ENCODE measurements at places on chromosomes 13 and 19.
A peak's percentile ranks its signal among the peaks of the same experiment; 100 is the strongest.

- DNase-seq: no peak
Measured at GRCh38 chr13:114120591-114121011, 11.8 kb downstream of the RASA3 start.

DNA sequence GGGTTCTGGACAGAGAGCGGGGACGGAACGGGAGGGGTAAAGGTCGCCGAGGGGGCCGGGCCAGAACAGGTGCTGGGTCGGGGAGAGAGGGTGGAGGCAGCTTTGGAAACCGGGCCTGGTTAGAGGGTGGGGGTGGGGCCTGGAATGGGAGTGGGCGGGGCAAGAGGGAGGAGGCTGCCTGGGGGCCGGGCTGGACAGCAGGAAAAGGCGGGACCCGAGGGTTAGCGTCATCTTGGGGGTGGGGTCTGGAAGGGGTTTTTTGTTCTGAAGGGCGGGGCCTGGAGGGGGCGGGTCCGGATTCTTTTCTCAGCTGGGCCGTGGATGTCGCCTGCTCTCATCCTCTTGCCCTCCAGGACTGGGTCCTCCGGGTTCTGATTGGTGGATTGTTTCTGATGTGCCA is 4.3 kb upstream of the ZNF813 start:
- DNase-seq: peak; percentile 49

DNA sequence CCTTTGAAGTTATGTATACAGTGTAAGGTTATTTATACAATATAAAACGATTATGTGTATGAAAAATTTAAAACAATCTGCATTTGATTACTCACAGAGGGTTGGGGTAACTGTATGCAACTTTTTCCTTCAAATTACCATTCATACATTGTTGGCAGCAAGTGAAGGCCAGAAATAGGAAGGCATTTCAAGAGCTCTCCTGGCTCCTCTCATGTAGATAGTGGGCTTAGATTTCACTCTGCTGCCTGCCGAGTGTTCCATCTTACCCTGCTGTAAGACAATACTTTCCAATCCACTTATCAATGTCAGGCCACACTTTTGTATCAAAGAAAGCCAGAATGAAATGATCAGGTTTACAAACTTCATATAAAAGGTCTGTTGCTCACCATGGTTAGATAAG is 245.2 kb downstream of the DNAJC15 start:
- DNase-seq: no peak

DNA sequence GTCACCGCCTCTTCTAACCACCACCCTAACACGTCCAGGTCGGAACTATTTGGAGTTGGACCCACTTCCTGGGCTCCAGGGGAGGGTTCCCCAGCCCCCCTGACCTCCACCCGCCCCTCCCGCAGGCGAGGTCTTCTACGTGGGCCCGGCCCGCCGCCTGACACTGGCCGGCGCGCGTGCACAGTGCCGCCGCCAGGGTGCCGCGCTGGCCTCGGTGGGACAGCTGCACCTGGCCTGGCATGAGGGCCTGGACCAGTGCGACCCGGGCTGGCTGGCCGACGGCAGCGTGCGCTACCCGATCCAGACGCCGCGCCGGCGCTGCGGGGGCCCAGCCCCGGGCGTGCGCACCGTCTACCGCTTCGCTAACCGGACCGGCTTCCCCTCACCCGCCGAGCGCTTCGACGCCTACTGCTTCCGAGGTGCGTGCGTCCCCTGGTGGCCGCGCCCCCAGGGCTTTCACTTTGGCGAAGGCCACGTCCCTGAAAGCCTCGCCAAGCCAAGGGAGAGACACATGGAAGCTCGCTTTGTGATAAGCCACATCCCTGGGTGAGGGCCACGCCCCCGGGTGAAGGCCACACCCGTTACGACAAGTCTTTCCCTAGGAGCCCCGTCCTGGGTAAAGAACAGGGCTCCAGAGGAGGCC is 13.2 kb downstream of the NCAN start:
- DNase-seq: no peak

GRCh38 chr13:111239764-111240670 is 80.4 kb upstream of the TEX29 start:
- DNase-seq: no peak

GRCh38 chr19:19860756-19861390 is 4.8 kb upstream of the ZNF253 start:
- DNase-seq: no peak

- DNase-seq: no peak
Measured at GRCh38 chr13:79290595-79291244, 115.3 kb downstream of the RBM26 start.

DNA sequence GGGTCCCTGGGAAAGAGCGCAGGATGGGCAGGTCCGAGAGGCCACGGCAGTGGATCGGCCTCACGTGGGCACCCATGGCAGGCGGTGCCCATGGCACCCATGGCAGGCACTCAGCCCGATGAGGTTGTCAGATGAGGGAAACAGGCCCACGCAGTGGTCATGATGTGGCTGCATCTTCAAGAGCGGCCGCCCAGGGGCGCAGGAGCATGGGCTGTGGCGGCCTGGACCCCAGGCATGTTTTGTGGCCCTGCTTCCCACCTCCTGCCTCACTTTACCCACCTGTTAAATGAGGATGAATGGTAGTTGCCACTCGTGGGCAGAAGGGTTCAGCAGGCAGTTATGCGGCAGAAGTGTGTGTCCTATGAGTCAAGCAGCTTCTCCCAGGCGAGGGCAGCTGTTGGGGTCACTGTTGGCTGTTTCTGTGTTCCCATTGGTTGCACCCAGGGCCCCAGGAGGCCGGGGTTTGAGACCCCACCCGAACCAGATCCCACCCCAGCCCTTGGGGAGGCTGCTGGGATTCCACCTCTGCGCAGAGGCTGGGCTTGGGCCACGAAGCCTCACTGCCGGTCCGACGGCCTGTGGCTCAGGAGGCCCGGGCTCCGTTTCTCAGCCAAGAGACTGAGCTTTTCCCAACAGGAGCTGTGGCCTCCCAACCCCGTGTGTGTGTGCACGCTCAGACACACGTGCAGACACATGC is 30.0 kb downstream of the CSNK1G2 start:
- DNase-seq: peak; percentile 21

- DNase-seq: no peak
Measured at GRCh38 chr19:12555456-12555930, 4.2 kb upstream of the ZNF564 start.

DNA sequence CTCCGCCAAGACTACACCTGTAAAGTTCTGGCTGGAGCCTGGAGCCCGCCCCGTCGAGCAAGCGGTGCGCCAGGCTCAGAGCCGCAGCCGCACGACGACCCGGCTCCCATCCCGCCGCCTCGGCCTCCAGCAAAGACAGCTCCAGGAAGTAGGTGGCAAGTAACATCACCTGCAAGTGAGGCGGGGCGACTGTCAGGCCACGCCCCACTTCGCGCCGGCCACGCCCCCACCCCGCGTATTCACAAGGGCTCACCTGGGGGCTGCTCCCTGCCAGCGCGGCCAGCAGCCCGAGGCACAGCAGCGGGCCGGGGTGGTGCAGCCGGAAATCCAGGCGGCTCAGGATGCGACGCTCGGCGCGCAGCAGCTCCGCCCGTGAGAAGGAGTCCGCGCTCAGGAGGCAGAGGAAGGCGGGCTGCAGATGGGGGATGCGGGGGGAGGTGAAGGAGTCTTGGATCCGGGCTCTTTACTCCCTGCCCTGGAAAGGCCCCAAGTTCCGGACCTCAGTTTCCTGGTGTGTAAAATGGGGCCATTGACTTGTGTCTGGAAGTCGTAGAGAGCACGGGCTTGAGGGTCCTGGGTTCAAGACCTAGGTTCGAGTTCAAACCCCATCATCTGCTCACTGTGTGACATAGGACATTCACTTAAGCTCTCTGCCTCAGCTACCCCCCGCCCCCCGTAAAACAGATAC is 3.2 kb downstream of the CCNP start:
- DNase-seq: no peak

DNA sequence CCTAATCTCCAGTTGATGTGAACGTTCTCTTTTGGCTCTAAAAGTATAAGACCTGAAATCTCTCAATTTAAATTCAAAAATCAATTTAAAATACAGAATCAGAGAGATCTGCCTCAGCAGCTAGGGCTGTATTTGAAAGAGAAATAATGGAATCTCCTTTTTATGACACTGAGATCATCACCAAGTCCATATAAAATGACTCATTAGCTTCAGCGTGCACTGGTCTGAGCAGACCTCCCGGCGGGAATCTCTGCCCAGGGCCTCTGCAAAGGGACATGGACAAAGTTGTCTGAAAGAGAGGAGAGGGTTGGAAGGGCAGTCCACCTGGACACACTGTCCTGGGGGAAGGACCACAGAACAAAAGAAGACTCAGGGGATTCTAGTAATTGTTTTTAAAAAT is 855.6 kb downstream of the EFNB2 start:
- DNase-seq: no peak

- DNase-seq: no peak
Measured at GRCh38 chr13:59450229-59450628, 713.5 kb downstream of the DIAPH3 start.
